Right kidney (tissue), 9 donors: ENCODE measurements at places on chromosomes 5 and 9.

DNA sequence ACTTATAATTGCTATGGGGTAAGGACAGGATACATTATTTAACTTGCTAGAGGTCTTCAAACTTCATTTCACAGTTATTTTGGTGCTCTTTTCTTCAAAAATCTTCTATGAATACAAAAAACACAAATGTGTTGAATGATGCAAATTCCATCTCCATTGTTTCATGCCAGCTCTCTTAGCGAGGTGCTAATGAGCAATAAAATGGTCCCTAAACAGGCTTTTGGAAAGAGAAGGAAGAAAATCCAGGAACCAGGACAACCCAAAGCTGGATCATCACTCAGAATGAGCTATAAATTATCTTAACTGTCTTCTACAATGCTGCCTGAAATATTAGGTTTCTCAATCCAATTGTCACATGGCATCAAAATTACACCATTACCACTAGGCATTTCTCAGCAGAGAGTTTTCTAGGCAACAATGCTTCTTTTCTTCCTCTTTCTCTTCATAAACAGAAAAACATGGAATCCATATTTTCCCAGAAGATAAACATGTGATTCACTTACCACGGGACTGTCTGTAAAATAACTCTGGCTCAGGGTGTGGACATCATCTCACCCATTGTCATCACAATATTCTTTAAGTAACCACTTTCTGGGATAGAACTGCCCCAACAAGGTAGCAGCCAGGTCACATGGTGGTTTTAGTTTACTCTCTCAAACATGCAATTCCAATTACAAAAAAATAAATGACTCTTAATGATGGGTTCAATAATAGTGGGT, 249.4 kb downstream of the NPR3 start:
- no peak for DNase-seq

DNA sequence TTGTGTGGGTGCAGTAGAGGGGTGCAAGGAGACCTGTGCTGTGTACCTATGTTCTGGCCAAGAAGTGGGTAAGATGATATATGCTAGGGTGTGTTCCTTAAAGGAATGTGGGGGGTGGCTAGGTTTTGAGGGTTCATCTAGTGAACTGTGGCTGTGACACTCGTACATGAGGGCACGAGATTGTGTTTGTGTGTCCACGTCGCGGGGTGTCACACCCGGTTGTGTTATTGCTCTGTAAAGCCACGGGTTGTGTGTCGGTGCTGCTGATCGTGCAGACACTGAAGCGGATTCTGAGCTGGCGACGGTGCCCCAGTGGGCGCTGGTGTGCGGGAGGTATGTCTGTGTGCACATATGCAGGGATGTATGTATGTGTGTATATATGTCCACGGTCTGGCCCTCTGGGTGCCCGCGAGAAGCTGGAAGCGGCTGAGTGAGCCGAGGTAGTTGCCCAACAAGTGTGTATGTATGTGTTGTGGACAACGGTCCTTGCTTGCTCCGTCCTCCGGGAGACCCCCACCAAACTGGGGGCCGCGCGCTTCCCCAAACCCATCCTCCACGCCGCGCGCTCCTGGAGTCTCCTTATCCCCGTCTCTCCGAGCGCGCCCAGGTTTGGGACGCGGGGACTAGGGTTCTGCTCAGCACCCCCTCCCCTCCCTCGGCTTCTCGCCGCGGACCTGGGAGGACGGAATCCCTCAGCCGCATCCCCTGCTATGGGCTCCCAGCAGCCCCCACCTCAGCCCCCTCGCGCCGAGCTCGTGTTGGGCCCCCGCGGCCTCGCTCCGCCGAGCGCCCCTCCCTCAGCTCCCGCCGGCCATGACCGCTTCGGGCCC, 639 bp downstream of the PCDH1 start:
- peak; percentile 69 for DNase-seq

DNA sequence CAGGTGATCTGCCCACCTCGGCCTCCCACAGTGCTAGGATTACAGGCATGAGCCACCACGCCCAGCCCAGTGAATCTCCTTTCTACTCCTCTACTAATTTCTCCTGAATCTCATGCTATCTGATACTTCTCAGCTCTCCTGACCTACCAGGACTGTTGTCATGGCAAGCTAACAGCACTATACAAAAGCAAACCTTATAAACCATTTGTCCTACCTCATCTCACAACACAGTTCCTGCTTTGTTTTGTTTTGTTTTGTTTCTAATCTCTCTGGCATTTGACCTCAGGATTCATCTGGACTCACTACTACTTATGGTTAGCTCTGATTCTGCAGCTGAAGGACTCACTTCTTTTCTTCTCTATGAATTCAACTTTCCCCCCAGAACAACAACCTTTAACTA, 734.8 kb downstream of the TLE1 start:
- no peak for DNase-seq

GRCh38 chr5:132083071-132083678, 9.6 kb downstream of the CSF2 start:
- DNase-seq = no peak

GRCh38 chr5:150272531-150272930, 17.0 kb downstream of the CAMK2A start:
- DNase-seq = no peak

- no peak for DNase-seq
Measured at GRCh38 chr9:70120834-70121510, 77.3 kb downstream of the MAMDC2 start.

DNA sequence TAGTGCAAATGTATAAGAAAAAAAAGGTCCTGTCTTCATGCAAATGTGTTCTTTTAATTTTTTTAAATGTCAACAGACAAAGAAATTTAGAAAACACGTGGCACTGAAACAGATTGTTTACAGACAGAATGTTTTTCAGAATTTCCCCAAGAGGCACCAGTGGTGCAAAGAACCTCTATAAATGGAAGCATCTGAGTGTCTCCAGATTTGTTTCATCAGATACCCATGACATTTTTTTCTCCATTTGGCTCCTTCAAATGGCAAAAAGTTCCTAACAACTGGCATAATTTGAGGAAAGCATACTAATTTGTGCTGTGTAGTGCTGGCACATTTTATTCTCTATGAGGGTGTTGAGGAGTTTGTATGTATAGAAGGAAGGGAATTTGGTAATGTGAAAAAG, 15.0 kb downstream of the CCDC192 start:
- no peak for DNase-seq

- DNase-seq = no peak
Measured at GRCh38 chr5:40879163-40879942, 29.9 kb upstream of the C7 start.

DNA sequence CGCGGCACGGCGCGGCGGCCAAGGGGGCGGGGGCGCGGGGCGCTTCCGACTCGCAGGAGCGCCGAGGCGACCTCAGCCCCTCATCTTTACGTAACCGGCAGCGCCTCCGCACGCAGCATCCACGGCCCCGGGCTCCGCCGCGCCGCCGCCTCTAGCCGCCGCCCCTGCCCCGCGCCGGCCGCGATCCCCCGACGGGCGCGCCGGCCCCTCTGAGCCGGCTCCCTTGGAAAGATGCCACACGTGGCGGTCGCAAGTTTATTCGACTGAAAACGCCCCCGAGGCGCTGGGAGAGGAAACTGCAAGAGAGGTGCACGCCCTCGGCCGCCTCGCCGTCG, 1.0 kb downstream of the KLF9 start:
- DNase-seq = no peak

GRCh38 chr5:132831095-132831860, 831 bp upstream of the SHROOM1 start:
- no peak for DNase-seq

- no peak for DNase-seq
Measured at GRCh38 chr5:126864042-126864688, 87.2 kb downstream of the LMNB1 start.

- peak; percentile 81 for DNase-seq
Measured at GRCh38 chr5:123035918-123036390, 571 bp downstream of the PPIC start.

DNA sequence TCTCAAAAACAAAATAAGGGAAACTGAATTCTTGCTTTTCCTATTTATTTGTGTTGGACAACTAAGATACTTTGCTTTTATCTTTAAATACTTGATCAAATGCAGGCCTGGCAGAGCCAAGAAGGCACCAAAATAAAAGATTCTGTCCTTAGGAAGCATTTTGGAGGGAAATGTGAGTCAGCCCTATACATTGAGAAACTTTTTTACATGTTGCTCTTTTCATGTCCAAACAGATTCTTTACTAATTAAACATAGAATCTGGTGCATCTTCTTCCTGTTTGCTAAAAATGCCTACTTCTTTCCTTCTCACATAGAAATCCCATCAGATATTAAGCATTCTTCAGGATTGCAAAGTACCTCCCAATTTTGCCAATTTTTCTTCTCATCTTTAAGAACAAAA, 1160.4 kb downstream of the EFNA5 start:
- DNase-seq = no peak

GRCh38 chr5:15992918-15993317, 186.7 kb downstream of the MARCHF11 start:
- DNase-seq = no peak

GRCh38 chr9:136983656-136984314, 992 bp downstream of the LCNL1 start:
- no peak for DNase-seq

GRCh38 chr9:76310991-76311390, 83.2 kb downstream of the RFK start:
- DNase-seq = no peak

DNA sequence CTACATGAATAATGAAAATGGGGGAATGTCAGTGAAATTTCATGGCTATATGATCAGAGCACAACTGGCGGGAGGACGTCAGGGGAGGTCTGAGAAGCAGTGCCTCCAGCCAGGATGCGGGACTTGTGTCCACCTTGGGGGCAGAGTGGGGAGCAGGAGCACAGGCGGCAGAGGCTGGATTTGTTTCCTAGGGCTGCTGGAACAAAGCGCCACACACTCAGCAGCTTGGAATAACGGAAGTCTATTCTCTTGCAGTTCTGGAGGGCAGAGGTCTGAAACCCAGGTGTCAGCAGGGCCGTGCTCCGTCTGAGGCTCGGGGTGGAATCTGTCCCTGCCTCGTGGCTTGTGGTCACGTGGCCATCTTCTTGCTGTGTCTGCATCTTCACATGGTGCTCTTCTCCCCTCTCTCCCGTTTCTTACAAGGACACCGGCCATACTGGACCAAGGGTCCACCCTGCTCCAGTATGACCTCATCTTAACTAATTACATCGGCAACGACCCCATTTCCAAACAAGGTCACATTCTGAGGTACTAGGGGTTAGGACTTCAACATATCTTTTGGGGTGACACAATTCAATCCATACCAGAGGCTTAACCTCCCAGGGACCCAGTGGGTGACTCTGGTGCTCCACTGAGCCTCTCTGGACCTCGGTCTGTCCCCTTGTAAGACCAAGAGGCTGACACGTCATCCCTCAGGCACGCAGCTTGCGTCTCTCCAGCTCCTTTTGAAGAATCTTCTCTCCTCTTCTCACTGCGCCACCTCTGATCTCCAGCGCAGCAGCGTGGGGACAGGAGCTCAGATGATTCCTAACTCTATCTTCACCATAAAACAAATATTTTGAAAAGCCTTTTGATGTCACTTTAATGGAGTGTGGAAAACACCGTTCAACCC, 202.5 kb downstream of the CDK5RAP2 start:
- no peak for DNase-seq

DNA sequence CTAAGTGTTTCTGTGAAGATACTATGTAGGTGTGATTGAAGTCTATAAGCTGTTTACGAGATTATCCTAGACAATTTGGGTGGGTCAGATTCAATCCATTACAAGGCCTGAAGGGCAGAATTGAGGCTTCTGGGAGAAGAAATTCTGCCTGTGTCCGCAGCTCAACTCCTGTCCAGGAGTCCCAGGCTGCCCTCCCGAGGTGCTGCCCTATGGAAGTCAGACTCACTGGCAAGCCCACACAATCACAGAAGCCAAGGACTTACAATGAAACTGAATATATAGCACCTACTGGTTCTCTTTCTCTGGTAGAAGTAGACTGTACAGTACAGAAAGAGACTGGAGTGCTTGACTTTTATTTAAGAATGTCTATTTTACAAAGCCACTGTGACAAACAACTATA, 74.5 kb downstream of the EPB41L4A start:
- DNase-seq = no peak

DNA sequence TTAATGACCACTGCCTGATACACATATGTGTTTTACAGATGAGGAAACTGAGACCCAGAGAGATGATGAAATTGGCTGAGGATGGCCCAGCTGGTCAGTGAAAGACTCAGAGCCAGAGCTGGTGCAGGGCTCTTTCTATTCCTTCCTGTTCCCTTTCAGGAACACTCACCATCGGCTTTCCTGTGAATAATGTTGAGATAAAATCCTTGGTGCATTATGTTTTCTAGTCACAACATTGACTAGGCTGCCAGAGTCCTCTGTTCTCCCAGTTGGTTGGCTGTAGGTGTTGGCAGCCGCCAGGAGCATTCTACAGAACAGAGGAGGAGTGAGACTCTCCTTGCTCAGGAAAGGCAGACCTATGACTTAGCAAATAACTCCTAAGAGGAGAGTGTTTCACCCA, 14.8 kb downstream of the TGFBI start:
- DNase-seq = no peak

- DNase-seq = peak; percentile 39
Measured at GRCh38 chr9:33818167-33818846, 1.3 kb downstream of the UBE2R2 start.
